ENCODE measurements at places on chromosomes 4 and X.

DNA sequence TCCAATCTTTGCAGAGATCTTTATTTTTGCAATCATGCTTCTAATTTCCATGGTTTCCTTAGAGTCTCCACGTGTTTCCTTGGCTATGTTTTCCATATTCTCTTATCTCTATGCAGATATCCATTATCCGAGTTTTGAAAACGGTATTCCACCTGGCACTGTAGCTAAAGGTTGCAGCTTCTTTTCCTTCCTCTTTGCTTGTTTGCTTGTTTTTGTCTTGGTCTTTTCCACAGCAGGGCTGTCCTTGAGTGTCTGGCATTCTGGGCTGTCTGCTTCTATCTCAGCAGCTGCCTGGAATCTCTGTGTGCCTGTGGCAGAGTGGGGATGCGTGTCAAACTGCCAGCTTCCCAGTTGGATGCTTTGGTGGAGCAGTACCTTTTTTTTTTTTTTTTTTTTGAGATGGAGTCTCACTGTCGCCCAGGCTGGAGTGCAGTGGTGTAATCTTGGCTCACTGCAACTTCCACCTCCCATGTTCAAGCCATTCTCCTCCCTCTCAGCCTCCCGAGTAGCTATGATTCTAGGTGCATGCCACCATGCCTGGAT lies 46.9 kb downstream of the WFS1 start:
- no peak for DNase-seq

GRCh38 chr4:69713593-69713992 lies 46.8 kb downstream of the SULT1B1 start:
- peak; percentile 10 for DNase-seq

DNA sequence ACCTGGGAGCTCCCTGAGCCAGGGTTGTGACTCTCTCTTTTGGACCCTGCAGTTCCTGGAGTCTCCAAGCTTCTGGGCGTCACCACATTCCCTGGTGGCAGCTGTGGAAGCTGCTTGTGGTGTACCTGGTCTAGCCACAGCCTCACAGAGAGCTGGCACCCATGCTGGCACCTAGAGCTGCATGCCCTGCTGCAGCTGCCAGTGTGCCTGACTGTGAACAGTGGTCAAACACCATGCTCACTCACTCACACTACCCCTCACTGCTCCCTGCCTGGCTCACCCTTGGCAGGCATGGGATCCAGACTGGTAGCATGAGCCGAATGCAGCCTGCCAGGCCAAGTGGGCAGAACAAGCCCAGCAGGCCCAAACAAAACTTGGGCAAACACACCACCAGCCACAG lies 66.6 kb downstream of the NAA11 start:
- DNase-seq: no peak

DNA sequence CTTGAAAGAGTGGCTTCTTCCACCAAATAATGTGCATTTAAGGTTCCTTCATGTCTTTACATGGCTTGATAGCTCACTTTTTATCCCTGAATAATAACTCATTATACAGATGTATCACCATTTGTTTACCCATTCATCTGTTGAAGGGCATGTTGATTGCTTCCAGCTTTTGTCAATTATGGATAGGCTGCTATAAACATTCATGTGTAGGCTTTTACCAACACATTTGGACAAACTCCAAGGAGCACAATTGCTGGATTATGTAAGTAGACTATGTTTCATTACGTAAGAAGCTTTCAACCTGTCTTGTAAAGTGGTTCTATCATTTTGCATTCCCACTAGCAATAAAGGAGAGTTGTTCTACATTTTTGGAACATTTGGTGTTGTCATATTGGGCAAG lies 2637.0 kb downstream of the PCDH7 start:
- DNase-seq: no peak

- DNase-seq: peak; percentile 89
Observed at GRCh38 chr4:25234390-25235370, 847 bp downstream of the PI4K2B start.

- no peak for DNase-seq
Observed at GRCh38 chr4:16652732-16653305, 245.6 kb downstream of the LDB2 start.
